ENCODE measurements at places on chromosomes 6 and 20.

DNA sequence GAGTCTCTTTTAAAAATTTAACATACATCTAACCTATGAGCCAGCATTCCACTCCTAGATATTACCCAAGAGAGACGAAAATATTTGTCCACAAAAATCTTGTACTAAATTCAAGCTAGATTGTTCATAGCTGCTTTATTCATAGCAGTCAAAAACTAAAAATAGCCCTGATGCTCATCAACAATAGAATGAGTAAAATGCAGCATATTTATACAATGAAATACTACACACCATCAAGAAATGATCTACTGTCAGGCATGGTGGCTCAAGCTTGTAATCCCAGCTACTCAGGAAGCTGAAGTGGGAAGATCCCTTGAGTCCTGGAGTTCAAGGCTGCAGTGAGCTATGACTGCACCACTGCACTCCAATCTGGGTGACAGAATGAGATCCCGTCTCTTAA, 22.0 kb upstream of the SRC start:
- DNase-seq = no peak

DNA sequence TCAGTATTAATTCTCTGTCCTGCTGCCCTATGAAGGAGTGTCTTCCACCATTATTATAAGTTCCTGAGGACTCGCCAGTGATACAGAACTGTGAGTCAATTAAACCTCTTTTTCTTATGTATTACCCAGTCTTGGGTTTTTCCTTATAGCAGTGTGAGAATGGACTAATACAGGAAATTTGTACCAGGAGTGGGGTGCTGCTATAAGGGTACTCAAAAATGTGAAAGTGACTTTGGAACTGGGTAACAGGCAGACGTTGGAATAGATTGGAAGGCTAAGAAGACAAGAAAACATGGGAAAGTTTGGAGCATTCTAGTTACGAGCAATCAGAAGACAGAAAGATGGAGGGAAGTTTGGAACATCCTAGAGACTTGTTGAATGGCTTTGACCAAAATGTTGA, 616.7 kb upstream of the EPHA7 start:
- DNase-seq = no peak

DNA sequence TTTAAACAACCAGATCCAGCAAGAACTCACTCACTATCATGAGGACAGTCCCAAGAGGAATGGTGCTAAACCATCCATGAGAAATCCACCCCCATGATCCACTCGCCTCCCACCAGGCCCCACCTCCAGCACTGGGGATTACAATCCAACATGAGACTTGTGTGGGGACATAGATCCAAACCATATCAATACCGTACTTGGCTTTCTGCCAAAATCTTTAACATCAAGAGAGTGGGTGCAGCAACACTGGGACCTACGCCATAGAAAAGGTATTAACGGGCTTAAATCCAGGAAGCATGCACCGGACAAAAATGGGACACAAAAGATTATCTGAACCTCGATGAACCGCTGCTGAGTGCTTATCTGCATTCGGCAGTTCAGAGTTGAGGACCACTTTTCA, 322.3 kb upstream of the ARID1B start:
- no peak for DNase-seq

GRCh38 chr6:107116328-107116892, 1.1 kb upstream of the BEND3 start:
- peak; percentile 34 for DNase-seq

DNA sequence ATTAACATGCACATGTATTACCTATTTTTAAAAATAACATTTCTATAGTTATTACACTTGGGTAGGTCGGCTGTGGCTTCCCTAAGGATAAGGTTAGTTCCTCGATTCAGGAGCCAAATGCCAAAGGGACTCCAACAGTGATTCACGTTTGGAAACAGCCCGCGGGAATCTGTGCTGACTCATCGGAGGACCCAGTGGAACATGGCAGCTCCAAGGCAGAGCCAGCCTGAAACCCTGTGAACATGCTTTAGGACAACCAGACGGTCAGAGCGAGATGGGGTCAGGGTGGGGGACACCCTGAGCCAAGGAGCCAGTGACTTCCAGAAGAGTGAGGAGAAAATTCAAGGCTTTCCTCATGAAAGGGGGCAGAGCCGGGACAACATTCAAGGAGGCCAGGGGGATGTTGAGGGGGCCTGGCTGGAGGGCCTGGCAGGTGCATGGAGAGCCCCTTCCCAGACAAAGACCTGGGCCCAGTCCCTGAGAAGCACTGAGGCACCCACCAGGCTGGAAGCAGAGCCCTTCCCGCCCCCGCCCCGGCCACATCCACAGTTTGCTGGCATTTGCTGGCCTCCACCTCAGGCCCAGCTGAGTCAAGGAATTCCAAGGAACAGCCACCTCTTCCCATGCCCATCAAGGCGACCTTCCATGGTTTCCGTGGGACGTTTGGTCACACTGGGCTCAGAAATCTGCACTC, 133.2 kb downstream of the SNX5 start:
- DNase-seq = no peak

DNA sequence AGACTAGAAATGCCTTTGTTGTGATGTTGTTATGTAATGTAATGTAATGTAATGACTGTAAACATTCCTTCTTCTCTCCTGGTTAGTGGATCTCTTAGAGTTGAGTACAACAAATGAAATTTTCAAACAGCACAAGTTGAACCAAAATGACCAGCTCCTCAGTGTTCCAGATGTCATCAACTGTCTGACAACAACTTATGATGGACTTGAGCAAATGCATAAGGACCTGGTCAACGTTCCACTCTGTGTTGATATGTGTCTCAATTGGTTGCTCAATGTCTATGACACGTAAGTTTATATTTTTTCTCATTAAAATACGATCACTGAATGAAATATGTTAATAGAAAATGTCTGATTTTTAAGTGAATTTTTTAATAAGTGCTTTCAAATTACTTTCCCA, 496.7 kb downstream of the UTRN start:
- no peak for DNase-seq

DNA sequence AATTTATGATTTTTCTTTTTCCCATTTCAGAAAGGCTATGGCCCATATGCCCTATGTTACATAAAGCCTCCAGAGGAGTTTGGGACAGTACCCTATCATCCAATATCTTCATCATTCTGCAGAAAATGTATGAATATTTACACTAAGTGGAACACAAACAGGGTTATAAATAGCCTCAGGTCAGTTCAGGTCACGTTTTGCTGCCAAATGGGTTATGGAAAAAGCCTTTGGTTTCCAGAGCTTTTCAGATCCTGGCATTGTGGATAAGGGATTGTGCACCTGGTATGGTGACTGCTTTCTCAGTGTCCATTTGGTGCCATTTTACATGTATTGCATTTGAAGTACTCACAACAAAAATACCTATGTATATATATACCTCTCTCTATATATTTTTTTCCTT, 29.4 kb downstream of the UTRN start:
- no peak for DNase-seq

GRCh38 chr6:143806282-143807102, 36.6 kb upstream of the LTV1 start:
- DNase-seq = peak; percentile 91

- DNase-seq = peak; percentile 49
Observed at GRCh38 chr6:170279977-170280688, 10.7 kb downstream of the DLL1 start.

- DNase-seq = no peak
Observed at GRCh38 chr6:122580737-122581136, 29.5 kb upstream of the PKIB start.

GRCh38 chr6:137638926-137639706, 144.9 kb upstream of the OLIG3 start:
- DNase-seq = no peak

GRCh38 chr6:12506159-12506558, 210.4 kb upstream of the PHACTR1 start:
- DNase-seq = no peak

- DNase-seq = no peak
Observed at GRCh38 chr6:167111597-167111996, 11.3 kb upstream of the CCR6 start.

GRCh38 chr6:99219788-99220187, 129.7 kb downstream of the FAXC start:
- DNase-seq = no peak

GRCh38 chr20:20443504-20443903, 75.6 kb downstream of the INSM1 start:
- DNase-seq = no peak

DNA sequence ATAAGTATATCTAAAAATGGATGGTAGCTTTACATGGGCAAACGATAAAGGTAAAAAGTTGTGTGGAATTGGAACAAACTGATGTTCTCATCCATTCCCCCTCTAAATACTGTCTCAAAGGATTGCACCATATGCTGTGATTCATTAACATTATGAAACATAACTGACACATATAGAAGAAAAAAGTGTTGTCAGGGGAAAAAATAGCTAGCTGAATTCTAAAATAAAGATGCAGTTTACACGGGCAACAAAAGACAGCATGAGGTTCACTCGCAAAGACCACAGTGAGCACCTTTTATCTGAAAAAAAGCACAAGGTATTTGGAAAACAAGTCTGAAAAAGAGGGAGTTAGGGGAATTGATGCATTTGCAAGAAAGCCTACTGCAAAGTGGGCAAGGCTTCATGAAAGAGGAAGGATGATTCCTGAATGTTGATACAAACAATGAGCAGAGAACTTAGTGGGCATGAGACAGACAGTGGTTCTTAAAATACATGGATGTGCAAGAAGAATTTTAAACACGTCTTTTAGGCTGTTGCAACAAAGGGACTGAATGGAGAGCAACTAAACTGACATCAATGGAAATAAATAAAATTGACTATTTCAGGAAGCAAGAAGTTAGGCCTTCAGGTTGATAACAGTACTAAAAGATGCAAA, 280.9 kb downstream of the KIF16B start:
- DNase-seq = no peak

Data from activated T-cell treated with anti-CD3 and anti-CD28 coated beads, Interleukin-2, amount 50 U/mL, for 48 hours (primary cell).